ENCODE measurements at places on chromosomes 6 and 20.

DNA sequence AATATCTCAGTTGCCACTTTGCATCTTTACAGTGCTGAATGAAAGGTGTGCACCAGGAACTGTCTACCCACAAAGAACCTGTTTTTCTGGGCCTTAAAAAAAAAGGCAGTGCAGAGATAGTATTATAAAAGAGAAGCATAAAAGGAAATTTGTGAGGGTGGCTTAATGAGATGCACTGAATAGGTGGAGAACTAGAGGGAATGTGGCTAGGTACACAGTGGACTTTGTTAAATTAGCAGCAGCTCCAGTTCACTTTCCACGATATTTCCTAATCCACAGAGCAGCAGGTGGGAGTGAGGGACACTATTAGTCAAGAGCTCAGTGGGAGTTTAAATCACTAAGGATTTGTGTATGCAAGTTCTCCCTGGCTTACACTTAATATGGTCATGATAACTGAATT, 38.8 kb downstream of the MAP7 start:
- H3K4me3 ChIP-seq: no peak overlapping the region
- H3K4me1 ChIP-seq: no peaks in the 10 kb centered on the region
- no peaks in the 10 kb centered on the region for H3K36me3 ChIP-seq

- no peak for DNase-seq
- H3K4me3 ChIP-seq: no peak overlapping the region
- H3K27ac ChIP-seq: no peak overlapping the region
These were observed 719.4 kb downstream of the EPM2A start for GRCh38 chr6:145015739-145016558.

DNA sequence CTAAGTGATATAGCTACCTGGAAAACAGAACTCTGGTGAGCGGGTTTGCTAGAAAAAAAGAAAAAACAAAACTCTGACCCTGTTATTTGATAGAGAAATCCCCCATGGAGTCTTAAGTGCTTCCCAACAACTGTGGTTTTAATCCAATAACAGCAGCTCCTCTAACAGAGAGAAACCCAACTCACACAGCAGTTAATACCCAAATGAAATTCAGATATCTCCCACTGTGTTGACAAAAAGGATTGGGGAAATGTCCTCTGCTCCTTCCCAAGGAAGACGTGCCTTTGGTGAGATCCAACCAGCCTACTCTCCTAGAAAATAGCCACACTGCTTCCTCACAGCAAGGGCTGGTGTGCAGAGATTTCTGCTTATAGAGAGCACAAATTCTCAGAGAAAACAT, 200.4 kb upstream of the FBXL4 start:
- H3K27me3 ChIP-seq: no peaks in the 10 kb centered on the region
- no peak for DNase-seq
- H3K36me3 ChIP-seq: no peaks in the 10 kb centered on the region

- no peaks in the 10 kb centered on the region for H3K27me3 ChIP-seq
- no peak overlapping the region for H3K4me3 ChIP-seq
- no peaks in the 10 kb centered on the region for H3K4me1 ChIP-seq
- no peaks in the 10 kb centered on the region for H3K36me3 ChIP-seq
- no peak for DNase-seq
These were observed 16.8 kb upstream of the IP6K3 start for GRCh38 chr6:33763483-33763882.

GRCh38 chr20:62850333-62850974, 11.2 kb downstream of the TCFL5 start:
- no peak overlapping the region for H3K4me3 ChIP-seq
- H3K27me3 ChIP-seq: no peaks in the 10 kb centered on the region
- no peak for DNase-seq
- peaks cover 5% of the 10 kb centered on the region for H3K36me3 ChIP-seq
- H3K27ac ChIP-seq: no peak overlapping the region
- no peaks in the 10 kb centered on the region for H3K4me1 ChIP-seq

Data from ascending aorta (tissue), 2 donors.